ENCODE measurements at places on chromosomes 12 and 14.

- no peak for DNase-seq
Observed at GRCh38 chr14:105979446-105979845, 453.1 kb downstream of the TMEM121 start.

DNA sequence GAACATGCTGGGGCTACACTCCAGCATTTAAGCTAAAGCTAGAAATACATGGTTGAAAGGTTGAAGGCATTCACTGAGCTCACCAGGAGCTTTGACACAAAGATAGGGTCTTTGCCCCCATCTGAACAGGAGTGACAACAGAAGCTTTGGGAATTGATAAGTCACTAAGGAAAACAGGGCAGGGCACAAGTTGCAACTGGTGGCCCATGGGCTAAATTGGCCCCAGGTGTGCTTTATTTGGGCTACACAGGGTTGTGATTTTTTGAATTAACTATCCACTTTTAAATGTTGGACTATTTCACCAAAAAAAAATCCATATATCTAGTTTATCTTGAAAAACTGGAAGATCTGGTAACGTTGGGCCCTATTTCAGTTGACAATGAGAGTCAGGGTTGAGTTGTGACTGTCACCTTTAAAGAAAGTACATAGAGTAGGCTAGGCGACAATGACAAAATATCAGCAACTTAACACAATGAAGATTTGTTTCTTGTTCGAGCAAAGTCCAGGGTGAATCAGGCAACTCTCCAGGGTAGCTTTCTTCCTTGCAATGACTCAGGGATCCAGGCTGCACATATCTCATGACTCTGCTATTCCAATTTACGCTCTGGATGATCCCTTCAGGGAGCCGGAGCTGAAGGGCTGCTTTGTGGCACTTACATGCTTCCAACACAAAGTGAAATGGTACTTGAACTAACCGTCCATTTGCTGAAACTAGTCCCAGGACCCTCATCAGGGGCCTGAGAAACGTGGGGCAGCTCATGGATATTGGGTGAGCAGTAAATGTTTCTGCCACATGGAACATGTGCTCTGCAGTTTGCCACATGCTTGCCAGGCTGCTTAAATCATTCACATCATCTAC is 13.3 kb upstream of the EIF4B start:
- no peak for DNase-seq

- no peak for DNase-seq
Observed at GRCh38 chr14:89828471-89829165, 125.9 kb downstream of the EFCAB11 start.

- no peak for DNase-seq
Observed at GRCh38 chr14:94612174-94612573, at the start of gene SERPINA3. Gene SERPINA3 (plus strand): TSS chr14:94612391. CDS start chr14:94614442, 2,051 bp downstream.

GRCh38 chr12:123512838-123513665 is 20.5 kb downstream of the RILPL1 start:
- DNase-seq, result no peak

GRCh38 chr12:99004799-99005466 is 359.8 kb downstream of the APAF1 start:
- DNase-seq, result no peak

DNA sequence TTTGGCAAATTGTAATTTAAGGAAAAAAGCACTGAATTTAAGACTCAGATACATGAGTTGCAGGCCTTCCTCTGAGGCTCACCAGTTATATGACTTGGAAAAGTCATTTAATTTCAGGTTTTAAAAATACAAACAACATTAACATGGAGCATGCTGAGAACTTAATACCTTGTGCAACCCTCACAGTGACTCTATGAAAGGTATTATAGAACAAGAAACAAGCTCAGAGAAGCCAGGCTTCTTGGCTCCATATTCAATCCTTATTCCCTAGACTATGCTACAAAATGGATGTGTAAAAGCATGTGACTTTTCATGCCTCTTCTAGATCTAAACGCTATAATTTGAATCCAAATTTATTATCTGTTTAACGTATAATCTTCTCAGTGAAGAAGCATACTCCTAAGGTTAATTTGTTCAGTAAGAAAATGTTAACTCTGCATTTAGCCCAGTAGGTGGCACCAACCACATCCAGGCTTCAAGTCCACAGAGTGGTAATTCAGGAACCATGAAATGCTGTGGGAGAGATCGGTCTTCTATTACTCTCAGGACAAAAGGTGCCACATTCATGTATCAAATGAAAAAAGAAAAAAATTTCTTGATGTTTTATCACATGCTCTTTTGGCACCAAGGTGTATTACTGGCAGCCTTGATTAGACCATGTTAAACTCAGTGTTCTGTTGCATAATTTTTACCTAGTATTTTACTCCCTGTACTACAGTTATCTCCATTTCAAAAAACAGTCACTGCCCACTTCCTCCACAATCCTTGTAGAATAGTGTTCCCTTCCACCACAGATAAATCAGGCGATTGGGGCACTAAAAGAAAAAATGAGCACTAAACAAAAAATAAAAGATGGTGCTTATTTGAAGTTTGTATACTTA is 9.3 kb downstream of the CCDC196 start:
- no peak for DNase-seq

DNA sequence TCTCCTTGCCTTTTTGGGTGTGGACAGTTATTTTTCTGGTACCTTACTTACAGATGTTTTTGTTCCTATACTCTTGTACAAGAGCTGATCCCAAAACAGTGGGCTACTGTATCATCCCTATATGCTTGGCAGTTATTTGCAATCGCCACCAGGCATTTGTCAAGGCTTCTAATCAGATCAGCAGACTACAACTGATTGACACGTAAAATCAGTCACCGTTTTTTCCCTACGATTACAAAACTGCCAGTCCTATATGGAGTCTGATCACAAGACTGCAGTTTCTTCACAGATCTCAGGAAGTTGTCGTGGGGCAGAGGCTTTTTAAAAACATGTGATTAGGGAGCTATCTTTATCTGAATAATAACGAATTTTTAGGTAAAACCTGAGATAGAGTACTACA is 1.3 kb downstream of the LYSET start:
- DNase-seq, result no peak

DNA sequence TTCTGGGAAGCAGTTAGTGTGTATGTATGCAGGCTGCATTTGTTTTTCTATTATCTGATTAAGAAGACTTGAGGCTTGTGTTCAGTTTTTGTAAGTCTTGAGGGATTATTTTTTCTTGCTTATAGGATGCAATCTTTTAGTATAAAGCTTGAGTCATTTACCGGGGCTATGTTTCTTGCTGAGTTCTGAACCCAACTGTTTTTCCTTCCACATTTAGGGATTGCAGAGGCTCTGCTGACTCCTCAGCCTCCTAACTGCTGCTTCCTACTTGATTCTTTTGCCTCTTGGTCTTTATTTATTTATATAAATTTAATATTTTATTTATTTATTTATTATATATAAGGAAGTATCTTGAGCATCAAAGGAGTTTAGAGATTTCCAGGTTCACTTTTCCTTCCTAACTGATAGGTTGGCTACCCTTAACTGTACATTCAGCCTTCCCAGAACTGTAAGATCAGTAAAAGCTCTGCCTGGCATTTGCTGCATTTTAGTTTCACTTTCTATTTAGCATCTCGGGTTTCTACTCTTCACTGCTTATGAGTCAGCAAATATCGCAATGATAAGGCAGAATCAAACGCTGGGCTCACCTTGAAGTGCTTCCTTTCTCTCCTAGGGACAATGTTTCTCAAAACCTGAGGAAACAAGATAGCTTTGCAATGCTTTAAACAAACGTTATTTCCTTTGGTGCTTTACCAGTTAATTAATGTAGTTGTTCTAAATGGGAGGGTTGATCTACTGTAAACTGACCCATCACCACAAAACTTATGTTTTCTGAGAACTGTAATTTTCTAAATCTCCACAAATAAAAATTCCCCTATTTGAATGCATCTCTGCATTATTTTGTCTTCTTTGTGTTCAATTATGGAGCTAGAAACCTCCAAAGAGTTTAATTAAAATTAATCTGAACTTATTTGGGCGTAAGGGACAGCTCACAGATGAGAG is 1183.7 kb upstream of the TMEM132C start:
- DNase-seq, result no peak

DNA sequence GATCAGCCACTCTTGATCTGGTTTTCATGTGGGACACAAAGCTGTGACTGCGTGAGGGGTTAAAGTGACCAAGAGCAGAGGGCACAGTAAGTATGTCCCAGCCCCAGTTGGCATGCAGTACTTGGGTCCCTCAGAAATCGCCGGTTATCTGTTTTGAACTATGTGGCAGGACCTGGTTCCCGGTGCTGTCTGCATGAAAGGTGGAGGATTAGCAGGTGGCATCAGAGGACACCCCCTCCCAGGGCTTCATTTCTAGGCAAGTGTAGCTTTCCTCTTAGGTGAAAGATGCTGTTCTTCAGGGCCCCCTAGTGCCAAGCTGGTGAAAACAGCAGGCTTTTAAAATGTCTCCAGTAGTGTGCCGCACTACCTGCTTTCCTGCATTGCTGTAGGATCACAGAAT is 57.1 kb downstream of the ATG14 start:
- DNase-seq, result peak; percentile 38

- DNase-seq, result peak; percentile 24
Observed at GRCh38 chr14:59465316-59466135, at the start of gene GPR135. Gene GPR135 (minus strand): TSS chr14:59465380. CDS start chr14:59465226, 154 bp downstream.

GRCh38 chr14:76654573-76655108 is 106.6 kb upstream of the VASH1 start:
- no peak for DNase-seq

DNA sequence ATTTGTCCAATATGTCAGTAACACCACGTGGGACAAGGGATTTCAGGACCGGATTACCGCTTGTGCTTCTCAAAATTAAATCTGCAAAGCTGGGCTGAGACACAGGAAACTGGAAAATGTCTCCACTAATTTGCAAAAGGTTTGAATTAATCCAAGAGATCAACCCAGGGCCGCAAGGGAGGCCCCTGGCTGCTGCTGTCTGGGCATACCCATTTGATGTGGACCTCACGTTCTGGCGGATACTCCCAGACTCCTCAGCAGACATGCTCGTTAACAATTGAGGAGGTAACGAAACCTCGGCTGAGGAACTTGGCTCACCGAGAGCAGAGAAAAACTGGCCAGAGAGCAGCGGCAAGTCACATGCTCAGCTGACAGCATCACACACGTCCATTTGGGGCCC is 180.6 kb downstream of the SLC15A4 start:
- DNase-seq, result no peak

DNA sequence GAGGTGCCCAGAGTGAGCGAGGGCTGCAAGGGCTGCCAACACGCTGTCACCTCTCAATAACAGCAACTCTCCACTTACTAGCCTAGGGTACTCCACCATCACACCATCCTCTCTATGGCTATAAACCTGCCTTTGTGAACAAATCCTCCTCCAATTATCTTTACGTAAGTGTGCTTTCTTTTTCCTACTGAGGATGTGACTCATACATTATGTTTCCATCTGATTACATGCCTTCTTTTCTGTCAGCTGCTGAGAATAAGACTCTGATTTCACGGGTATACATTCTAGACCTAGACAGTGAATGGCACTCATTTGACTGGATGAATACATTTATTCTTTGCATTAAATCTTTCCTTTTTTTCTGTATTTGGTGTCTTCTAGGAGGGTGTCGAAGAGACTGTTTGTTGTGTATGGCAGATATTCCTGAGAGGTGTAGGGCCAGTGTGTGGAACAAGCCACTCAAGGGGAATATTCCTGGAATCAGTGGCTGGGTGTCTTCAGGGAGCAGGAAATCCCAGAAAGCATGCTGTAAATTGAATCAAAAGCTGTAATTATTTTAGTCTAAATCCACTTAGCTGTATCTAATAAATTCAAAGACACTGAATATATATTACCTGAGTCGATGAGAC is 327.3 kb upstream of the TMTC1 start:
- no peak for DNase-seq

DNA sequence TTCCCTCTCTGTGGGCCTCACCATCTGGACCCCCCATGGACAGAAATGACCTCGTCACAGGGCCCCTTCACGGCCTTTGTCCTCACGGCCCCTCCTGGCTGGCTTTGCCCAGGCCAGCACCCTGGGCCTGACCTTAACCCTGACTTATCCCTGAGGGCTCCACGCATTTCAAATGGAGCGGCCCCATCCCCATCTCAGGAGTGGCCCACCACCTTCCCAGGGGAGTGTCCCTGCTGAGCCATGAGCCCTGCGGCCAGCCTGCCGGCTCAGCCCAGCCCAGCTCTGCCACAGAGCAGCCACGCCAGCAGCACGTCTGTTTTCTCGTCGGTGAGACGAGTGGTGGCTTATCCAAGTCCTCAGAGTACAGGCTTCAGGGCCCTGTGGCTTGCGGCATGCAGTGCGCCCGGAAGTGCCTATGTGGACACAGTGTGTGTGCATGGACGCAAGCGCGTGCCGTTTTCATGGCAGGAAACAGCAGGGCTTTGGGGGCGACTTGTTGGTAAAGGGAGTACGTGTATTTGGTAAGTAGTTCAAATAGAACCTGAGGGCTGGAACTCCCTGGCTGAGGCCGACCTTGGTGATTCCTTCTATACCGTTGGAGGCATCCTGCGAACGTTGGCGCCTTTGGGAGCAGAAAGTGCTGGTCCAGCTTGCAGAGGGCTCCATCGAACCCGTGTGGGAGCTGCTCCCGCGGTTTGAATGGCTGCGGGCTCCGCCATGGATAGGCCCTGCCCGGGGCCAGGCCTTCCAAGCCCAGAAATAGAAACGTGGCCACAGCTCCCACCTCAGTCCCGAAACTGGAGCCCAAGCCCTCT is 52.1 kb downstream of the LRCOL1 start:
- no peak for DNase-seq

GRCh38 chr12:47768323-47768811 is 4.7 kb upstream of the SLC48A1 start:
- no peak for DNase-seq

- DNase-seq, result no peak
Observed at GRCh38 chr12:110005319-110005973, 6.2 kb downstream of the ANKRD13A start.

DNA sequence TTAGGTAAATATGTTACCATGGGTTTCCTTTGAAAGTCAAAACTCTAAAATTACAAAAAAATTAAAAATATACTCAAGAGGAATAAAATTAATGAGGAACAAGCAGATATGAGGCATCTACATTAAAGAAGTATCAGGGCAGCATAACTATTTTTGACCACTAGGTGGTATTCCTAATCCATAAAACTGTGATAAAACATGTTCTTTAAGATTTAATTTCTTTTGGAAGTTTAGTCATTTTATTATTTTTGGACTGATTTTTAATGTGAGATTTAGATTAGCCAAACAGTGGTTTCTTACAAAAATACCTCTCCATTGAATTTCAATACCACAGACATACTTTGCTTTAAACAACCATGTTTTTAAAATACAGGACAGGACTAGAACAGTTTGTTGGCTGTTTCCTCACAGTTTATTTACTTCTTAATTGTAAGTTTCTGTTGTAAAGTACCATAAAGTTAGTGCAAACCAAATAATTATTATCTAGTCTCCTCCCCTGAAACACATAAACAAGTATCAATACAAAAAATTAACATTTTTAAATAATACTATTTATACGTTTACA is 49.8 kb downstream of the NTS start:
- DNase-seq, result no peak

GRCh38 chr12:124531281-124531745 is 36.1 kb downstream of the NCOR2 start:
- DNase-seq, result no peak

DNA sequence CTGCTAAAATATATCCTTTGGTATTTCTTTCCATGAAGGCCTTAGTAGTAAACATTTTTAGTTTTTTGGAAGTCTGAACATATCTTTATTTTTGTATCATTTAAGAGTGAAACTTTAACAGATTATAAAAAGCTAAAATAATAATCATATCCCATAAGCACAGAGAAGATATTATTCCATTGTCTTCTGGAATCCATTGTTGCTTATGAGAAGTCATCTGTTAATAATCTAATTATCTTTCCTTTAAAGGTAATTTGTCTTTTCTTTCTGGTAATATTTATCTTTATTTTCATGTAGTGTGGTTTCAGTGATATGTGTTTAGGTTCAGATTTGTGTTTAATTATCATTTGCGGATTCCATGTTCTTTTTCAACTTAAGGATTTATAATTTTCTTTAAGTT is 261.7 kb downstream of the MSRB3 start:
- DNase-seq, result no peak
